DND-41 (cell line): ENCODE measurements at places on chromosomes 7 and 10.

- DNase-seq: no peak
Measured at GRCh38 chr10:85977642-85978041, 389.0 kb downstream of the GRID1 start.

DNA sequence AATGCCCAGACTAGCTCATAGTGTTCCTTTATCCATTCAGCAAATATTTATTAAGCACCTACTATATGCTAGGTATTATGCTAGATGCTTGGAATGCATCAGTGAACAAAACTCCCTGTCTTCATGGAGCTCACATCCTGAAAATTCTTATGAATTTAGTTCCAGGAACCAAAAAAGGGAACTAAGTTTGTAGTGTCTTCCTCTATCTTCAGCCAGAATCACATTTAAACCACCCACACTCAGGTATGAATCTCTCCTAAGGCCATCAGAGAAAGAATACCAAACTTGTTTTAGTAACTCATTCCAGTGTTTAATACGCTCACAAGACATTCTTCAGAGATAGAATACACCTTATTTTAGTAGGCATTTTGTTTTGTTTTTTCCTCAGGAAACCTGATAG lies 10.1 kb upstream of the EGR2 start:
- DNase-seq: no peak

DNA sequence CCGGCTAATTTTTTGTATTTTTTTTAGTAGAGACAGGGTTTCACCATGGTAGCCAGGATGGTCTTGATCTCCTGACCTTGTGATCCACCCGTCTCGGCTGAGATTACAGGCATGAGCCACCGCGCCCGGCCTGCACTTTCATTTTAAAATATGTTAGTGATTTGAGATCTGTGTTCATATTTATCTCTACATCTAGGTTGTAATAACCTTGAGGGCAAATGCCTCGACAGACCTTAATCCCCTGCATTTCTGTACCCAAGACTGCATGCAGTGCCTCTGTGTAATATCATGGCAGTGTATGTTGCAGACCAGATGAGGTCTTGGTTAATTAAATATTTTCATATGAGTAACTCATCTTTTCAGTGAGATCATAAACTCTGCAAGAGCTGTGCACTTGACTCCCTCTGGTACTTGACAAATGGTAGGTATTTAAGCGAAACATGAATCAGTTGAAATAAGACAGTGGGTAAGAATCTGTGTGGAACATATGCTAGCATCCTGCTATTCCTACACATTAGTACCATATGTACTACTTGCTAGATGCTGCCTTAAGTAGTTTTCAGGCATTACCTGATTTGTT lies 673.9 kb upstream of the ANKRD30A start:
- DNase-seq: no peak

- no peak for DNase-seq
Measured at GRCh38 chr7:116829041-116829440, 33.3 kb upstream of the CAPZA2 start.

- no peak for DNase-seq
Measured at GRCh38 chr7:117129521-117129955, 176.2 kb downstream of the ST7 start.

GRCh38 chr7:74174606-74175082 lies 488 bp downstream of the EIF4H start:
- peak; percentile 51 for DNase-seq

- no peak for DNase-seq
Measured at GRCh38 chr7:42181566-42181965, 55.4 kb downstream of the GLI3 start.
